H1 (cell line): ENCODE measurements at places on chromosomes 16 and 17. TPM values are rescaled to one million over a fixed set of nuclear protein-coding genes. Genes with fewer than 3 reads are reported as not detected.

Gene TAT
- total RNA-seq: not detected in 2 replicates

Gene TMEM114
- total RNA-seq: 1.6 TPM in 2 replicates

GRCh38 chr16:87724490-87725291, 41.1 kb downstream of the KLHDC4 start:
- DNase-seq: no peak
- no peaks in the 10 kb centered on the region for H3K27me3 ChIP-seq
- H3K4me1 ChIP-seq: no peaks in the 10 kb centered on the region

DNA sequence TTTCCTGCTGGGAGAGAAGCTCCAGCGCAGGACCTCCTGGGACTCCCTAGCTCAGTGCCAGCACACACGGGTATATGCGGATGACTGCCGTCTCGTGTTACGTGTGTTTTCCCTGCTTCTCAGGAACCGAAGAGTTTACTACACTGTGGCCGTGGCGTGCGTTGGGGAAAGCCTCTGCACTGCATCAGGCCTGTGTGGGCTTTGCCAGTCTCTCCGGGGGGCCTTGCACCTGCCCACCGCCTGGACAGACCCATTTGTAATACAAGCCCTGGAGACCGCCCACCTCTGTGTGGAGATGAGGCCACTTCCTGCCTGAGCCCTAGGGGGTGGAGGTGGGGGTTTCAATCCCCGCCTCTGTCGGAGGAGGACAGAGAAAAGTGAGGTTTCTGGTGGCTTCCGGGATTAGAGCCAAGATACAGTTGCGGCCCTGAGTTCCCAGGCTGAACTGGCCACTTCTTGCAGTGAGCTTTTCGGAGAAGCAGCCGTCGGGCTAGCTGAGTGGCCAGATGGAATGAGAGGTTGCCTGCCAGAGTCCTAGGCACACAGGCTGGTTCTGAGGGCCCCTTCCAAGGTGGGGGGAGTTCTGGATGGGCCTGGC, 43.4 kb upstream of the GSE1 start:
- no peaks in the 10 kb centered on the region; the same call in 1 of the 2 replicates for H3K27me3 ChIP-seq
- peaks cover 65% of the 10 kb centered on the region for H3K4me1 ChIP-seq
- H3K4me3 ChIP-seq: no peak overlapping the region
- no peak for DNase-seq
- no peaks in the 10 kb centered on the region; the same call in 1 of the 2 replicates for H3K36me3 ChIP-seq

GRCh38 chr16:87881324-87882200, 12.3 kb upstream of the SLC7A5 start:
- no peak overlapping the region for H3K27ac ChIP-seq
- H3K4me1 ChIP-seq: peaks cover 15% of the 10 kb centered on the region; the same call in 1 of the 2 replicates
- no peaks in the 10 kb centered on the region; the same call in 1 of the 2 replicates for H3K27me3 ChIP-seq
- DNase-seq: no peak

DNA sequence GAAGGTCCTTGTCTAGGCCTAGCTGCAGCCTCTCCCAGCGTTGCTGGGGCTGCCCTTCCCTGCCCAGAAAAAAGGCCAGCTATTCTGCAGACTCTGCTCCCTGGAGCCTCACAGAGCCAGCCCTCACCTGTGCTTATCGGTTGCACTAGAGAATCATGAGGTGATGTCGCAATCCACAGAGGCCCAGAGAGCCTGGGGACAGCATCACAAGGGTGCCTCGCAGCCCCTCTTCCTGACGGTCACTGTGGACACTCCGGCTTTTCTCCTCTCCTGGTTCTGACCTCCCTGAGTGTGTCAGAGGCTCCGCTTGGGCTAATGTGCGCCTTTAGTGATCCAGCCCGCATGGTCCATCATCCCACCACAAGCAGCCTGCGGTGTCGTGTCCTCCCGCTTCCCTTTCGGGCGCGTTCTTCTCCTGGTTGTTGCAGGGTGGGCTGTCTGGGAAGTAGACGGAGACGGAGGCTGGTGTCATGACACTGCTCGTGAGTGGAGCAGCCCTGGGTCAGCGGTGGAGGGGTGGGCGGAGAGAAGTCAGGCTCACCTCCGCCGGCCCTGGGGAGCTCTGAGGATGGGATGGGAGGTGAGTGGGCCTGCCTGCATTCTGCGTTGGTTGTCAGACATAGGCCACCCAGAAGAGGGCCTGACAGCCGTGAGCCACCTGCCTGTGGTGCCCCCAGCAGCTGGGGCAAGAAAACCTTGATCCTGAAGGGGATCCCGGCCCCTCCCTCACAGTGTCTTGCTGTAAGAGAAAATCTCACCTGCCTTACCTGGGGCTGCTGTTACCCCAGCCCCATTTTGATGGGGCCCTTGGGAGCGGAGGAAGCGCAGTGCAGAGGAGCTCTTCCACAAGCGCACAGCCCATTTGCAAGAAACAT, 165.9 kb upstream of the CHMP6 start:
- H3K36me3 ChIP-seq: no peaks in the 10 kb centered on the region
- H3K4me1 ChIP-seq: peaks cover 15% of the 10 kb centered on the region
- no peaks in the 10 kb centered on the region for H3K27me3 ChIP-seq
- no peak overlapping the region; the same call in 1 of the 2 replicates for H3K27ac ChIP-seq
- DNase-seq: no peak
- no peak overlapping the region for H3K4me3 ChIP-seq
